ENCODE measurements at places on chromosomes 12 and 14.

GRCh38 chr14:30002859-30003258 lies 75.2 kb upstream of the PRKD1 start:
- no peak for DNase-seq

DNA sequence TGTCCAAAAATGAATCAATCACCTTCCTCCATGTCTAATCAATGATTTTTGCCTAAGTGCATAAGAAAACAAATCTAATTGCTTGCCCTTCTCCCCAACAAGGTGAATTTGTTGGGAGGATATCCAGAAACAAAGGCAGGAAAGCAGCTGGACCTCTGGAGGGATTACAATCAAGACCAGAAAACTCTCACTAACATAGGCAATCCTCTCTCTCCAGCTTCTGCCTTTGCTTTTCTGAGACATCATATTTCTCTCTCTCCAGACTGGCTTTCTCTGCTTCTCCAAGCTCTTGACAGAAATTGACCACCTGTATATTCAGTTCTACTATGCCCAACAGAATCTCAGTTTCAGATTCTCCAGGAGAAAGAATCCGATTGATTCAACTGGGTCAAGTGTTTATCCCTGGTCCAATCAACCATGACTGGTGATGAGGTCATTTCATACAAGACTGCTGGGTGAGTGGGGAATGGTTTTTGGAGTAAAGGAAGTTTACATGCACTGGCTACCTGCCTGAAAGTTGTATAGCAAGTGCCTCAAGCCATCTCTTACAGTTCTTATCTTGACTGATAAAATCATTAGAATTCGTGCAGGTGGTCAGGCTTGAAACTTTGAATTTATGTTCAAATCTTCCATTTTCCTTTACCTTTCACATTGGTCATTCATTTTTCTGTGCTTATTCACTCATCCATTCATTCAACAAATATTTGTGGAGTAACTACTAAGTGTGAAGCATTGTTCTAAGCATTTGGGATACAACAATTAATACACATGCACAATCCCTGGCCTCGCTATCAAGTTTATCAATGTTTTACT lies 22.2 kb upstream of the CFAP54 start:
- no peak for DNase-seq

DNA sequence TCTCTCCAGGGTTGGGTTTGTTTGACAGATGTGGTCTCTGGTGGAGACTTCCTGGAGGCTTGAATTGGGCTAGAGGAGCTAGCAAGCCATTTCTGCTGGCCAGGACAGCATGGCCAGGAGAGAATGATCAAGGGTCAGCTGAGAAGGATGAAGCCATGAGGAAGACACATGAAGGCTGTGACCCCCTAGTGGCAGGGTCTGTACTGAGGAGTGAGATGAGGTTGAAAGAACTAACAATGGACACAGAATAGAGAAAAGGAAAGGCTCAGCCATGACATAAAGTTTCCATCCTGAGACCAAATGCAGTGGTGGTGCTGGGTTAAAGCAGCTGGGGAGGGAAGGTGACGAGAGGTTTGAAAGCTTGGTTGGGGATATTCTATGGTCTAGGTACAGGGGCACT lies 89.9 kb downstream of the NT5DC3 start:
- DNase-seq: no peak

DNA sequence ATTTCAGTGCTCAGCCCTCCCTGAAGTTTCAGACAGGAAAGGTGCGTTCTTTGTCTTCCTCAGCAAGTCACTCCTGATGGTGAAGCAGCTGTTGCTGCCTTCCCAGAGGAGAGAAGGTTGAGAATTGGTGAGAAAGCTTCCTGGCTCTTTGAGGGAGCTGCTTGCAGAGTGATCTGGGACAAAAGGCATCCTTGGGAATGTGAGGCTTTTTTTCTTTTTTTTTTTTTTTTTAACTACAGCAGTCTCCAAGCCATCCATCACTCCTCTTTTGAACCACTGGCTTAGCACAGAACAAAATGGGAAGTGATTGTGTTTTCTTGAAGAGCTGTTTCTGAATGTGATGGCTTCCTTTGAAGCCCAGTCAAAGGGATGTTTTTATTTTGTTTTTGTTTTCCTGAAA lies 120.4 kb upstream of the LRIG3 start:
- DNase-seq: no peak

DNA sequence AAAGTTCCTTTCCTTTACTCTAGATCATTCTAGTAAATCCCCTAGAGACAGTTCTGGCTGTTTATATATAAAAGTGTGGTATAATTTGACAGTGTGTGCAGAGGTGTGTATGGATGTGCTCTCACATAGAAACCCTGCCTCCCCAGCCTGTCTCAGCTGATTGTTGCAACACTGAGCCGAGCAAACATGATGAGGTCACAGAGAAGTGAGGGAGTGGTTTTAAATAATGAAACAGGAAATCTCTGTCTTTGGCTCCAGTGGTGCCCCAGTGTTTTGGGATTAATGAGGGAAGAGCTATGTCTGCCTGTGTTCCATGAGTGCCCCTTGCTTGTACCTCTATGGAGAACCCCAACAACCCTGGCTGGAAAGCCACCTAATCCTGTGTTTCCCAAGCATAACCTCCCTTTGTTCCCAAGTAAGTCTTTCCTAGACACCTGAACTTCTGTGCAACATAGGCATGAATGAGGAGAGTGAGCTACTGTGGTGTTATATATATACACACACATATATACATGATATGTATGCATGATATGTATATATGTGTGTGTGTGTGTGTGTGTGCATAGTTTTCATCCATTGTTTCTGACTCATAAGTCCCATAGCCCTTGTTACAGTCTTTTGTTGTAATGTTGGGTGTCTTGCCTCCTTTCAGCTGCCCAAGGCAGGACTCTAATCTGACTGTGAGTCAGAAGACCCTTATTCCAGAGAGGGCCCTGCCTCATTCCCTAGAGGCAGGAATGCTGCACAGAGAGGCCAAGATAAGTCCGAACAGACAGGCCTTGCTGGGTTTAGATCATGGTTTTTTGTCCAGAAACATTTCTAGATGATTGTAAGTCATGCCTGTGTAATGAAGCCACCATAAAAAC lies 18.0 kb downstream of the TRAF3 start:
- no peak for DNase-seq

- DNase-seq: no peak
Observed at GRCh38 chr14:103563226-103563620, 463 bp downstream of the COA8 start.

- DNase-seq: no peak
Observed at GRCh38 chr12:19507823-19508222, 68.5 kb downstream of the AEBP2 start.

DNA sequence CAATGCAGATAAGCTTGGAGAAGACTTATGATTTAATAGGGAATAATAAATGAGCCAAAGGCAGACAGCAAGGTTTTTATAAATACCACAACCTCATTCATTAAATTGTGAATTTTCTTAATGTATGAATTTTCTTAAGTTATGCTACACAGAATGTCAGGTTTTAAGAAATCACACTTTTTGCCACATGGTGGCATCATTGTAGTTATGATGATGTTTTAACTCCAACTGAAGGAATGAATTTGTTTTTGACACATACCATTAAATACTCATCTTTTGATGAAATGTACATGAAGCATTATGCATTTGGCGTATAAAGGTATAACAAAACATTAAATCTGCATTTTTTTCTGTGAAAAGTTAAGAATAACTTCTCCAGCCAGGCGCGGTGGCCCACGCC lies 524.1 kb upstream of the FBXO33 start:
- DNase-seq: no peak

- no peak for DNase-seq
Observed at GRCh38 chr12:21323736-21324135, 11.0 kb downstream of the SLCO1A2 start.

DNA sequence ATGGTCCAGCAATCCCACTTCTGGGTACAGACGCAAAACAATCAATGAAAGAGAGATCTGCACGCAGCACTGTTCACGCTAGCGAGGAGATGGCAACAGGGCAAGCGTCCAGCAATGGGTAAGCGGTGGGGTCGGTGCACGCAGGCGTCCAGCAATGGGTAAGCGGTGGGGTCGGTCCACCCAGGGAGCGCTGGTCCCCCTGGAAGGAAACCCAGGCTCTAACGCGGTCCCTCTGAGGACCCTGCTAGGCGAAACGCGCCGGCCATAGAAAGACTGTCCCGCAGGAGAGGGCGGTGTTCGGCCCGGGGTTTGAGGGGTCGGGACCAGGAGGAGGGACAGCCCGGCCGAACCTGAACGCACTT lies 618 bp upstream of the PGAM5 start:
- peak; percentile 8 for DNase-seq

- no peak for DNase-seq
Observed at GRCh38 chr14:91233936-91234790, 10.3 kb downstream of the GPR68 start.

- DNase-seq: no peak
Observed at GRCh38 chr14:53470351-53471043, 317.4 kb upstream of the DDHD1 start.

GRCh38 chr12:8987163-8987562 lies 2.2 kb upstream of the KLRG1 start:
- DNase-seq: no peak

GRCh38 chr12:9864913-9865675 lies 4.1 kb downstream of the CLEC2B start:
- DNase-seq: no peak

DNA sequence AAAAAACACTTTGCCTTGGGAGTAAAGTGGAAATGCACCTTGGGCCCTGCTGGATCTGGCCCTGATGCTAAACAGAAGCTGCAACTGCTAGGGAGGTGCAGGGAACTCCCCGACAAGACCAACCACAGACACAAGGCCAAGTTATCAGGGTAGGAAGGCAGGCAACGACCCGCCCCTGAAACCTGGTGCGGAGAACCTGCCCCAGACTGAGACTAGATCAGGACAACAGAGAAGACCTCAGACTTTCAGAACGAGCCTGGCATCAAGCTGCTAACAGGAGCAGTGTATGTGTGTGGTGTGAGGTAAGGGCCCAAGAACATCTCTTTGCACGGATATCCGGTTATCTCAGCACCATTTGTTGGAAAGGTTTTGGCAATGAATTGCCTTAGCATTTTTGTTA lies 233.7 kb upstream of the RTL1 start:
- DNase-seq: no peak

DNA sequence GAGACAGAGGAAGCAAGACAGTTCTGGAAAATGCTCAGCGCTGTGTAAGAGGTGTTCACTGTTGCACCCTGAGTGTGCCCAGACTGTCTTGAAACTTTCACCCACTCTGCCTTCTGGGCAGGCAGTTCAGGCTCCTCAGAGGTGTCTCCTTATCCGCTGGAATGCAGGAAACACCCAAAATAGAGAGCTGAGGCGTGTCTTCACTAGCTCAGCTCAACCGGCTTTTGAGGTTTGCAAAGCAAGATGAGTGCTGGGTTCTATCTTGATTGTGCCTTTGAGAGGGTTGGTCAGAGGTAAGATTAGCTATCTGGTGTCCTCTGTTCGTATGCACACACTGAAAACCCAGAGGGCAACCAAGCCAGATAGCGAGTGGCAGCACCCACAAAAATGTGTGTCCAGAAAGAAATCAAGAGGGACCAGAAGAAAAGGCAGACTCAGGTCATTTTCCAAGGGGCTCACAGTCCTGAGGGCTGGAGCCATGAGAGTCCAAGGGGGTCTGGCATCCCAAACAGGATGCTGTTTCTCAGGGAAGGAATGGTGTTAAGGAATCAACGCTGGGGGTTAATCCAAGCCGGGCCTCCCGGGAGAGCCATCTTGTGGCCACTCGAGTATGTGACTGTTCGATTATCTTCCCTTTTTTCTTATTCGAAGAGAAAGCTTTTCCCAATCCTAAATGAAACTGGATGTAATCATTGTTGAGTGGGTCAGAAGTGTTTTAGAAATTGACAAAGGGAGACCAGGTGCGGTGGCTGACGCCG lies 47.1 kb downstream of the TBX3 start:
- no peak for DNase-seq

GRCh38 chr12:101115326-101115725 lies 94.7 kb downstream of the SLC5A8 start:
- no peak for DNase-seq

- DNase-seq: peak; percentile 9
Observed at GRCh38 chr14:77375973-77376770, 722 bp downstream of the TMED8 start.

DNA sequence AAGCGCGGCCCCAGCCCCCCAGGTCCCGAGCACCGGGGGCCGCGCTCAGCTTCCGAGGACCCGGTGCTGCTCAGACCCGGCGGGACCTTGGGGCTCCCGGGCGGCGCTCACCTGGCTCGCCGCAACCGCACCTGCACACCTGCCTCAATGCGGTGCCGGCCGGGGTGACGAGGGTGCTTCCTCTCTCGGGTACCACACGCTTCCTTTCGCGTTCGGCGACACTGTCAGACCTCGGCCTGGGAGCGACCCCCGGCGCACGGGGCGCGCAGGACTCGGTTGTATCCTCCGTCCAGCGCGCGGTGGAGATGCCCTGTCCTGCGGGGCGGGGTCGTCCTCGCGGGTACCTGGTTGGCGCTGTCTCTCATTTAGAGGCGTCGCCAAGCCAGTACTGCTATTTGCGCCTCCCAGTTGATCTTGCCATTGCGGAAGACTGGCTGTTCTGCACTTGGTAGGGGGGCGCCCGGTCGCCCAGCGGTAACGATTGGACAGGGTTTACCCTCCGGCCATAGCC lies 718 bp downstream of the PACS2 start:
- DNase-seq: peak; percentile 62

DNA sequence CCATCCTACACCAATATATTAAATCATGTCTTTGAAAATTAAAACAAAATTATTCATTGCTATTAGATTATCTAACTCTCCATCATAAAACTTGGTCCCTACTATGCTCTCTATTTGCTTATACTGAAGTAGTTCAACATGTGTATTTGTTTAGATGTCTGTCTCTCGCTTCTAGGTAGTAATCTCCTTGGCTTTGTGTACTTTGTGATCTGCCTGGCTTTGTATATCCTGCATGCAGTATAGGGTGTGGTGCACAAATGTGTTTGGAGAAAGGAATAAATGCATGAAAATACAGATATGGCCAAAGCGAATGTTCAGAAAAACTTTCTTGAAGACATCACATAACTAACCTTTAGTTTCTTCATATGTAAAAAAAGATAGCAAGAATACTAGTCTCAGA lies 246.6 kb upstream of the LRFN5 start:
- DNase-seq: no peak

GRCh38 chr12:108561852-108562347 lies 496 bp upstream of the ISCU start:
- no peak for DNase-seq

DNA sequence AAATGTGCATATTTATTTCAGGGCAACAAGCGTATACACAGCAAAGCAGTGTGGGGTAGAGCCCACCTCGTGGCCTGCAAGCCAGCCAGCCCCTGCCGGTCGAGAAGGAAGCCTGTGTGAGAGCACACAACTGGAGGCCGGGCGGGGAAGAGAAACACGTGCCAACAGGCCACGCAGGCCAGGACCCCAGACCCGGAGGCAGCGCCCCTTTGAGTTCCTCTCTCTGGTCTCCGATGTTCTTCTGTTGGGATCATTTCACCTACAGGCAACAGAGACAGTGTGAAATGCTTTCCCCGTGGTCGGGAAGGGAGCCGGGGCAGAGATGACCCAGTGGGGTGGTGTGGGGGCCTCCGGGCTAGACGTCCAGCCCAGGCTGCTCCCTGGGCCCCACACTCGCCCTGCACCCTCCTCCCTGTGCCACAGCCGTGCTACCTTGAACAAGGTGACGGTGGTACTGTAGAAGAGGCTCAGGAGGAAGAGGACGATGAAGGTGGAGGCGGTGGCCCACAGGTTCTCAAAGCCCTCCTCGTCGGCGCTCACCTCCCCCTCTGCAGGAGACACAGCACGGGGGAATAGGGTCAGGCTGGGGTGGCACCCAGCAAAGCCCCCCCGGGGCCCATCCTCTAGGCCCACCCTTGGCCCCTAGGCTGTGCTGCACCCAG lies 325.5 kb downstream of the TMEM121 start:
- no peak for DNase-seq
